GM12878 (cell line): ENCODE measurements at places on chromosomes 2 and 18. TPM values are rescaled to one million over a fixed set of nuclear protein-coding genes. Genes with fewer than 3 reads are reported as not detected.
A peak's percentile ranks its signal among the peaks of the same experiment; 100 is the strongest.

GRCh38 chr2:10382354-10383061 is 65.6 kb downstream of the ODC1 start:
- DNase-seq: peak; percentile 60

CPO gene
- not detected in 2 replicates for total RNA-seq

IL37 gene
- total RNA-seq: not detected in 2 replicates

C2orf66 gene
- total RNA-seq: not detected in 2 replicates

DNA sequence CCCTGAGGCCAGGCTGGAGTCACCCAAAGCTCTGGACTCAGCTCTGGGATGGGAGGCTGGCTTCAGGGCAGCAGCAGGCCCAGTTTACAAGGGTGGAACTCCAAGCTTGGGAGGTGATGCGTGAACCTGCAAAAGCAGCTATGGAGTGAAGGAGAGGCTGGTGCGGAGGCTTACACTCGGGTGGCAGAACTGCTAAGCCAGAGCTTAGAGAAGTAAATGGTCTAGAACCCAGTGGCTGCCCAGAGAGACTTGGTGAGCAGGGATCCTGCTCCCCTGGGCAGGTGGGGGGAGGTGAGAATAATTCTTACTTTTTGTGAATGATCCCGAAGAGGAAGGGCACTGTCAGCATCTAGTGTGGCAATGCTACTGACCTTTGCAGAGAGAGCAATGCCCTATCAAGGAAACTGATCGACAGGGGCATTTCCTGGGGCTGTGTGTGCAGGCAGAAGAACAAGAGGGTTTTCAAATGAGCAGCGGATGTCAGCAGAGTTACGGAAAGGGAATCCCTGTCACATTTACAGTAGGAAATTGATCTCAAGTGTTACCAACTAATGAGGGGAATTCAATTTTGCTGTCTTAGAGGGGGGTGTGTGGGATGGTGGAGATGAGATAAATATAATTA is 80.4 kb downstream of the TGFA start:
- DNase-seq: no peak

DNA sequence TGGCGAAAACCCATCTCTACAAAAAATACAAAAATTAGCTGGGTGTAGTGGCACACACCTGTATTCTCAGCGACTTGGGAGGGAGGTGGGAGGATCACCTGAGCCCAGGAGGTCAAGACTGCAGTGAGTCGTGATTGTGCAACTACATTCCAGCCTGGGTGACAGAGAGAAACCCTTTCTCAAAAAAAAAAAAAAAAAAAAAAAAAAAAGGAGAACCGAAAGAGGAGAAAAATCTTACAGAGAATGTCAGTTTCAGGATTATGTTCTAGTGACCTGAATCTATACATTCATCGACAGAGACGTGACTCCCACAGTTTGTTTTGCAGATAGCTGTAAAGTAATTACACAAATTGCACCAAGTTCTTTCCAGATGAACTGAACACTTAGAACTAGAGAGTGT is 187.8 kb downstream of the FTCDNL1 start:
- peak; percentile 2 for DNase-seq

RAB6D gene
- total RNA-seq: not detected in 2 replicates

DNA sequence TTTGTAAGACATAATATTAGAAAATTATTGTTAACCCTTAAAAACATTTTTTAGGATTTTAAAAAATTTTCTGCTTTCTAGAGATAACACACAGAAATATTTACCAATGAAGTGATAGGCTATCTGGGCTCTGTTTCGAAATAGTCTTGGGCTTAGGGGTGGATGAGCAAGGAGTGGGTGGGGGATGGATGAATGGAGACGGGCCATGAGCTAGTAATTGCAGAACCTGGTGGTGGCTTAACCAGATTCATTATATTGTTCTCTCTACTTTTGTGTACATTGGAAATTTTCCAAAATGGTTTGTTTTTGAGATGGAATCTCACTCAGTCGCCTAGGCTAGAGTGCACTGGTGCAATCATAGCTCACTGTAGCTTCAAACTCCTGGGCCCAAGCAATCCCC is 89.6 kb downstream of the TCF7L1 start:
- DNase-seq: no peak
